ENCODE measurements at places on chromosomes 5 and 9. TPM values are rescaled to one million over a fixed set of nuclear protein-coding genes. Genes with fewer than 3 reads are reported as not detected.

The PRRX2 gene
- 14.5 TPM for total RNA-seq

The FYB1 gene
- 25.1 TPM for total RNA-seq

The DMGDH gene
- total RNA-seq: 20.1 TPM

The MUSK gene
- 0.59 TPM for total RNA-seq

The SMC5 gene
- total RNA-seq: 23.3 TPM

The PCDHA7 gene
- total RNA-seq: 1.2 TPM

The SLC1A1 gene
- 8.5 TPM for total RNA-seq

The ADGRD2 gene
- not detected for total RNA-seq

The NR2F1 gene
- total RNA-seq: 65.1 TPM

The ADAMTS12 gene
- 9.3 TPM for total RNA-seq

The WNT8A gene
- total RNA-seq: not detected

The MELK gene
- 0.22 TPM for total RNA-seq

The PTPRD gene
- 13.2 TPM for total RNA-seq

The DRD1 gene
- total RNA-seq: not detected

The PPP1R26 gene
- 10.5 TPM for total RNA-seq

The ZNF658 gene
- total RNA-seq: 5.7 TPM

The MLANA gene
- total RNA-seq: not detected

The CAMK4 gene
- 4.4 TPM for total RNA-seq

The SARDH gene
- 16.4 TPM for total RNA-seq

The ACOT12 gene
- not detected for total RNA-seq

The PCDHB14 gene
- total RNA-seq: 7.6 TPM

The CCNJL gene
- 1.5 TPM for total RNA-seq

The CTSL gene
- 102 TPM for total RNA-seq

The PCDH12 gene
- total RNA-seq: 1.0 TPM

The NTRK2 gene
- 79.1 TPM for total RNA-seq

The MIER3 gene
- 71.0 TPM for total RNA-seq
